ENCODE measurements at places on chromosomes 5 and 9.

- DNase-seq: no peak
Measured at GRCh38 chr5:34923694-34924461, 5.5 kb upstream of the DNAJC21 start.

GRCh38 chr5:109958082-109958481 lies 268.4 kb downstream of the MAN2A1 start:
- no peak for DNase-seq

- no peak for DNase-seq
Measured at GRCh38 chr5:149160291-149160787, 19.0 kb downstream of the ABLIM3 start.

- DNase-seq: no peak
Measured at GRCh38 chr9:30913331-30913730, 1471.1 kb upstream of the ACO1 start.

DNA sequence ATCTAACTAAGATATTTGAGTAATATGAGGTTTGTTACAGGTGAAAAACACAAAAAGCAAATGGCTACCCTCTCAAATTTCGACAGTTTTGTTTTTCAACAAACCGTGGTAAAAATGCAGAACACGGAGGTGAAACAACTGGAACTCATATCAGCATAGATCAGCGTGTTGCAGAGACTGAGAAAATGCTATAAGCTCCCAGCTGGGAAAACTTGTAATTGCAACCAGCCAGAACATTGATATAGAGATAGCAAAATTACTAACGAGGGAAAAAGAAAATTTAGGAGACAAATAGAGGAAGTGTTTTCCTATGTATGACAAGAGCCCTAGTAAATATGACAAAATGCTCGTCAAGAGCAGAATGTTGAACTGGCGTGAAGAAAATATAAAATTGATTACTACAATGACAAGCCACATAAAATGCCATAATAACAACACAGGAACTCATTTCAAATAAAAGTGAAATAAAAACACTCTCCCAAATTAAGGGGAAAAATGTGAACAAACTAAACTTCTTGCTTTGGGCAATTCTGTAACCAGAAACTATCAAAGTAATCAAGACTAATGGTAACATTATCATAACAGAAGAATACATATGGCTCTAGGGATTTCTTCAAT lies 1989.8 kb downstream of the EFNA5 start:
- DNase-seq: no peak

DNA sequence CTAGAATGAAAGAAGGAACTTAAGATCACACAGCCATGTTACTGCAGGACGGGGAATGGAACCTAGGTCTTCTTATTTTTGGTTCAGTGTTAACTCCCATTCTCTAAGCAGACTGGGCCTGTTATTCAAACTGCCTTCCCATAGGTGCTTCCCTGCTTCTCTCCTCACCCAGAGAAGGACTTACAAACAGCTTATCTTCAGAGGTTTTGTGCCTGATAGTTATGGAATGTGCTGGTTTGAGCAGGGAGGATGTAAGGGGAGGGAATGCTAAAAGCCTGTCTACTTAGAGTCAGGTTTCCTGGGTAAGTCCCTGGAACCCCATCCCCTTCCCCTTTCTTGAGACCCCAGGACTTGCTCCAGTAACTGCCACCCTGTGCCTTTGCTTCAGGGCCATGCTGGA lies 4.2 kb upstream of the PSMD5 start:
- DNase-seq: no peak

DNA sequence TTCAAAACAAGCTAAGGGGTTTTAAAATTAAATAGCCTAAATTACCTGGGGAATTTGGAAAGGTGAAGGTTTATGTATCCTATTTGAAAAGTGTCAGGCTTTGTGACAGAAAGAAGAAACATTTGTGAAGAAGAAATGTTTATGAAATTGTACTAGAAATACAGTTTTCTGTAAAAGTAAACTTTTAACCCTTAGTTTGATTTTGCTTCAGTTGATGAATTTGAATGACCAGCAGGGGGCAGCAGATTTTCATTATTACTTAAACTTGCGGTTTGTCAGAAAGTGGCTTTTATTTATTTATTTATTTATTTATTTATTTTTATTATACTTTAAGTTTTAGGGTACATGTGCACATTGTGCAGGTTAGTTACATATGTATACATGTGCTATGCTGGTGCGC lies 58.1 kb downstream of the NNT start:
- DNase-seq: no peak

- DNase-seq: no peak
Measured at GRCh38 chr5:106331415-106331814, 1339.3 kb downstream of the EFNA5 start.

DNA sequence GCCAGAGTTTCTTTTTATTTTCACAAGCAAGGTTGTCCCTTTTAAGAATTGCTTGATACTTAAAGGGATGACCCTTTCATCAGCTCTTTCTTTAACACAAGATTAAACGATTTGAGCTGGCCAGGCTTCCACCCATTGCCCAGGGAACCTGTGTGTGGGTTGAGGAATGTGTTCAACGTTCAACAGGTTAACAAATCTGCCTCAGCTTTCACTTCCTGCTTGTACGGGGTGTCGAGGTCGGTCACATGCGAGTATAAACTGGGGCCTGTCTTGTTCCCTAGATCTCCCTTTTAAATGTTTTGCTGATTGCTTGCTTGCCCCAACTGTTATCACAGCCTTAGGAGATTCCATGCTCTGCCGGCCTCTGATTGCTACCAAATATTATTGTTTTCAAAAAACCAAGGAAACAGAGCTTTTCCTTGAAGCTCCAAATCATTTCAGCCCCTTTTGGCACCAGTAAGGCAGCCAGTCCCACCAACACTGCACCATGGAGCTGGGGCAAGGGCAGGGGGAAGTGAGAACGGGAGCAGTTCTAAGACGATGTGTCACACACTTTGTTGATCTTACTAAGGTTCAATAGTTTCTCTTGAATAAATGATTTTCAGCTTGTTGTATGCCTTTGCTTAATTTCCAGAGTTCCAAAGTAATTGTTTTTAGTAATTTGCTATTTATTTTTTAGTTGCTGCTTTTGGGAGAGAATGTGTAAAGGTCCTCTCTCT lies 10.7 kb upstream of the CLK4 start:
- DNase-seq: no peak

GRCh38 chr9:4297786-4298254 lies 2.0 kb downstream of the GLIS3 start:
- DNase-seq: no peak

DNA sequence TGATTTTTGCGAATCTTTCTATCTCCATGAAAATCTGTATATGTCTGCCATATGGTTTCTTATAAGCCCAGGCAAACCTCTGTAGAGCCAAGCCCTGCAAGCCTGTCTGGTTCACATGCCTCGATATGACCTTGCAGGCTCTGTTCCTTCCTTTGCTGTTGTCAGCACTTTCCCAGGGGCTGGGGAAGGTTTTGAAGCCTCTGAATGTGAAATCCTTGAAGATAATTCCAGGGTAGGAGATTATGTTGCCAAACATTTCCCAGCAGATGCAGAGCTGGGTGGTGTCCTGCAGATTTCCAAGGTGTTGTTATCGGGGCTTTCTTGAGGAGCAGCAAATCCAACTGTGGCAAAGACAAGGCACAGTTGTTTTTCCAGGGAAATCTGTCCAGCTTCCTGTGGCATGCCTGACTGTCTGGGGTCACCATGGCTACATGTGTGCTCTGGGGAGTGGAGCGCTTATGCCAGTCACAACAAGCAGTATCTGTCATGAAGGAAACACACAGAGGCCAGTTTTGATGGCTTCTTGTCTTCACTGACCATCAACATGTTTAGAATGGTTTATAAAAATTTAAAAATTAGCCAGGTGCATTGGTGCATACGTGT lies 60.7 kb upstream of the RPS23 start:
- no peak for DNase-seq

- DNase-seq: no peak
Measured at GRCh38 chr5:146644831-146645230, 128.8 kb upstream of the GPR151 start.

GRCh38 chr9:95147452-95148207 lies 169.9 kb downstream of the FANCC start:
- no peak for DNase-seq

DNA sequence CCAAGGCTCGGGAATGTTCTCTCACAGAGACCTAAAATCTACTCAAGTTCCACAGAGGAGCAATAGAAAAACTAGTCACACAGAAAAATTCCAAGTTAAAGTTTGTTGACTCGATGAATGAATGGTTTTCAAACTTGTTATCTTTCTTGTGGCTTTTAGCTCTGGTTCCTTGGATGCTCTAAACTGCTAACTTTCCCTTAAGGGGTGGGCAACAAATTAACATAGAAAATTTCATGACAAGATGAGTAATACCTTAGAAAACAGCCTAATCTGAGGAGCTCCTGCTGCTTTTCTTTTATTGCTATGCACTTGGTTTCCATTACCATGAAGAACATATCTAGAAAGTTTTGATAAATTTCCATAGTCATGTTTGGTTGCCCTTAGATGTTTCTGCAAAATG lies 100.2 kb upstream of the CCDC112 start:
- no peak for DNase-seq

DNA sequence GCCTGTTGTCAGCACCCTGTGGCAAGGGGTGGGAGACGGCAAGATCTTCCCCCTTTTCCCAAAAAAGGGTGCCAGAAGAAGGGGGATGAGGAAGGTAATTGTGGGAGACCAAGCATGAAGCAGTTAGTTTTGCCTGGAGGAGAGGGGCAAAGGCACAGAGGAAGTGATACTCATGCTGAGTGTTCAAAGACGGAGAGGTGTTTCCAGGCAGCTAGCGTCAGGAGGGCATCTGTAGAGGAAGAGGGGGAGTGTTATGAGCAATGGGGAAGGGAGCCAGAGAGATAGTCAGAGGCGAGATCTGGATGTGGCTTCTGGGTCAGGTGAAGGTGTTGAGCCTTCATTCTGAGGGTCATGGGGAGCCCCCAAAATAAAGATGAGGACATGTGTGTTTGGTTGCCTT lies 26.9 kb upstream of the ADAM19 start:
- no peak for DNase-seq

GRCh38 chr9:87067426-87067825 lies 120.1 kb upstream of the GAS1 start:
- DNase-seq: no peak
